PC-9 (cell line): ENCODE measurements at places on chromosomes 2 and 18. TPM values are rescaled to one million over a fixed set of nuclear protein-coding genes. Genes with fewer than 3 reads are reported as not detected.

SPEG gene
- total RNA-seq = 46.8 and 55.8 TPM in 2 replicates

DAPL1 gene
- not detected in 2 replicates for total RNA-seq

TXNDC2 gene
- 0.11 TPM in 1 of 2 replicates, not detected in the other for total RNA-seq

CHPF gene
- total RNA-seq = 78.2 and 89.7 TPM in 2 replicates

VWC2L gene
- not detected in 2 replicates for total RNA-seq

CFAP65 gene
- not detected in 2 replicates for total RNA-seq

IKZF2 gene
- total RNA-seq = 22.2 and 28.3 TPM in 2 replicates

ABCB11 gene
- not detected in 2 replicates for total RNA-seq

TWIST2 gene
- 4.1 and 5.0 TPM in 2 replicates for total RNA-seq

GULP1 gene
- 31.5 and 38.0 TPM in 2 replicates for total RNA-seq

RAB17 gene
- 86.3 and 88.1 TPM in 2 replicates for total RNA-seq

DNA sequence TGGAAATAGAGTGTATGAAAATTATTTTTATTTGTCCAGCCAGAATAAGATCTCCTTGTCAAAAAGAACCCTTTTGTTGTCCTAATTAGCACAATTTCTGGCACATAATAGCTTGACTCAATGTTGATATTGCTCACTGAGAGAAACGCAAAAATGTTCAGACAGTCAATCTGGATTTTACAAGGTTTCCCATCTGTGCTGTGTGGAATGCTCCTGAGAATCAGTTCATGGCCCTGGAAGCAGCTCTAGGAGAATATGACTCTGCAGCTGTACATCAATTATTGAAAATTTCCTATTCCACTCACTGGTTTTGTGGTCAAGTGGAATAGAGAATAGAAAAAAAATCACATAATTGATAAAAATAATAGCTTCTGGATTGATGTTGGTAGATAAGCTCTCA is 1582.9 kb upstream of the NXPH2 start:
- DNase-seq = no peak
- no peaks in the 10 kb centered on the region for H3K36me3 ChIP-seq
- no peaks in the 10 kb centered on the region for H3K27me3 ChIP-seq
- H3K4me3 ChIP-seq = no peak overlapping the region

DNA sequence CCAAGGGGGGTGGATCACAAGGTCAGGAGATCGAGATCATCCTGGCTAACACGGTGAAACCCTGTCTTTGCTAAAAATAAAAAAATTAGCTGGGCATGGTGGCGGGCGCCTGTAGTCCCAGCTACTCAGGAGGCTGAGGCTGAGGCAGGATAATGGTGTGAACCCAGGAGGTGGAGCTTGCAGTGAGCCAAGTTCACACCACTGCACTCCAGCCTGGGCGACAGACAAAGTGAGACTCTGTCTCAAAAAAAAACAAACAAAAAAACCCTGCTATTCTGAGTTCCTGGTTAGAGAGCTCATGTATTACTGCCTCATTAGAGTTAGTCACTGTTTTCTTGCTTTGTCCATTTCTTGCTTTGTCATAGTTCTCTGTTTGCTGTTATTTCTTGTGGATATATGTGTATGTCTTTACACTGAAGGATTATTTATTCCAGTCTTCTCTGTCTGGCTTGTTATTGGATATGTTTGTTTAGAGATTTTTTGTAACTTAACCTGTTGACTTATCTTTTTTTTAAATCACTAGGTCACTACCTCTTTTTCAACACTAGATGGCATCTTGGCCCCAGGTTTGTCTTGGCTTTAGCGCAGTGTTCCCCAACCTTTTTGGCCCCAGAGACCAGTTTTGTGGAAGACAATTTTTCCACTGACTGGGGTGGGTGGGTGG is 17.0 kb downstream of the TTLL4 start:
- no peak for DNase-seq
- H3K4me3 ChIP-seq = no peak overlapping the region
- H3K4me1 ChIP-seq = peaks cover 28% of the 10 kb centered on the region
- peak overlapping the region; percentile 60 for H3K27ac ChIP-seq

DNA sequence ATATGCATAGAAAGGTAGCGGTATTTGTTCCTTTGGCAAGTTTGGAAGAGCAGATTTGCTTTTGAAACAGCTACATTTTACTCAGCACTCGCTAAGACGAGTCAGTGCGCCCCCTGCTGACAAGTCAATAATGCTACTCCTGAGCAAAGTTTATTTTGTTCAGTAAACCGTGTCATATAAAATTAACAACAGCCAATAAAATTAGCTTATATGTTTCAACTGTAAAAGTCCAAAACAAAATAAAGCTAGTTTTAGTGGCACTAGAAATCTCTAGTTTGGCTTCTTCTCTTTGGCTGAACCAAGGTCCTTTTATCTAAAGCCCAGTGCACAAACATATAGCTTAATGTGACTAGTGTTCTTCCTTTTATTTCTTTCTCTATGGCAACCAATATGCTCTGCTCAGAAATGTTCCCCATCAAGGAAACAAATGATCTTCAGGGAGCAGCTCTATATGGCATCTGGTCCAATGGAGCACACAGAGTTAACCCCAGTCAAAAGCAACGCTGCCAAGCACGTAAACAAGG is 4.2 kb upstream of the POU3F3 start:
- no peak overlapping the region for H3K4me3 ChIP-seq
- H3K36me3 ChIP-seq = no peaks in the 10 kb centered on the region

- H3K36me3 ChIP-seq = peaks cover 20% of the 10 kb centered on the region
- peaks cover 13% of the 10 kb centered on the region for H3K4me1 ChIP-seq
- no peak for DNase-seq
Observed at GRCh38 chr2:241686324-241686649, 328 bp downstream of the DTYMK start.

GRCh38 chr2:160033732-160034392 is 28.6 kb downstream of the PLA2R1 start:
- no peaks in the 10 kb centered on the region for H3K27me3 ChIP-seq
- H3K27ac ChIP-seq = no peak overlapping the region
- no peak overlapping the region for H3K4me3 ChIP-seq

DNA sequence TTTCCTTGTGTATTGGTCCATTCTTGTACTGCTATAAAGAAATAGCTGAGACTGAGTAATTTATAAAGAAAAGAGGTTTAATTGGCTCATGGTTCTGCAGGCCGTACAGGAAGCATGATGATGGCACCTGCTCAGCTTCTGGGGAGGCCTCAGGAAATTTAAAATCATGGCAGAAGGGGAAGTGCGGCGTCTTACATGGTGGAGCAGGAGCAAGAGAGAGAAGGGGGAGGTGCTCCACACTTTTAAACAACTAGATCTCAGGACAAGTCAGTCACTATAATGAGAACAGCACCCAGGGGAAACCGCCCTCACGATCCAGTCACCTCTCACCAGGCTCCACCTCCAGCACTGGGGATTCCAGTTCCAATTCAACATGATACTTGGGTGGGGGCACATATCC is 54.3 kb downstream of the MSH2 start:
- no peak overlapping the region for H3K27ac ChIP-seq
- peaks cover 11% of the 10 kb centered on the region; the same call in 1 of the 2 replicates for H3K36me3 ChIP-seq

- no peak for DNase-seq
- no peak overlapping the region for H3K4me3 ChIP-seq
- no peaks in the 10 kb centered on the region for H3K36me3 ChIP-seq
- no peak overlapping the region for H3K27ac ChIP-seq
Observed at GRCh38 chr2:35585972-35586371, 769.6 kb upstream of the CRIM1 start.

DNA sequence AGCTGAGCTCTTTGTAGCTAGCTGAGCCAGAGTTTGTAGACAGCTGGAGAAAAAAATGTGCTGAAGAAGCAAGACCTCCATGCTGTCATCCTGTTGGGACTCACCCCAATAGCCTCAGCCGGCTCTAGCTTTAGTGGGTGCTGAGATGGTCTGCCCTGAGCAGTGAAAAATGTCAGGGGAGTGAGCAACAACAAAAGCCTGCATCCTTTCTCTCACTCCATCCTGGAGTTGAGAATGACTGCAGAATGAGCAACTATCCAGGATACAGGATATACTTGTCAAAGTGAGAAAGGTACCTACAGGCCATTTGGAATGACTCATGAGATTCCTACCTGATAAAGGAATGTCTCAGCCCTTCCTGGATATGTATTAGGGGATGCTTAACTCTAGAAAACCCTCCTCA is 146.1 kb upstream of the DLX2 start:
- H3K4me3 ChIP-seq = no peak overlapping the region
- H3K27ac ChIP-seq = peak overlapping the region; percentile 70
- H3K27me3 ChIP-seq = no peaks in the 10 kb centered on the region
- H3K36me3 ChIP-seq = no peaks in the 10 kb centered on the region
- DNase-seq = peak; percentile 99
- peaks cover 81% of the 10 kb centered on the region for H3K4me1 ChIP-seq

- H3K27ac ChIP-seq = no peak overlapping the region
- H3K4me1 ChIP-seq = peaks cover 29% of the 10 kb centered on the region
- no peak overlapping the region for H3K4me3 ChIP-seq
- H3K36me3 ChIP-seq = peaks cover 3% of the 10 kb centered on the region
- DNase-seq = peak; percentile 79
Observed at GRCh38 chr2:201403880-201404279, 46.7 kb upstream of the FLACC1 start.

DNA sequence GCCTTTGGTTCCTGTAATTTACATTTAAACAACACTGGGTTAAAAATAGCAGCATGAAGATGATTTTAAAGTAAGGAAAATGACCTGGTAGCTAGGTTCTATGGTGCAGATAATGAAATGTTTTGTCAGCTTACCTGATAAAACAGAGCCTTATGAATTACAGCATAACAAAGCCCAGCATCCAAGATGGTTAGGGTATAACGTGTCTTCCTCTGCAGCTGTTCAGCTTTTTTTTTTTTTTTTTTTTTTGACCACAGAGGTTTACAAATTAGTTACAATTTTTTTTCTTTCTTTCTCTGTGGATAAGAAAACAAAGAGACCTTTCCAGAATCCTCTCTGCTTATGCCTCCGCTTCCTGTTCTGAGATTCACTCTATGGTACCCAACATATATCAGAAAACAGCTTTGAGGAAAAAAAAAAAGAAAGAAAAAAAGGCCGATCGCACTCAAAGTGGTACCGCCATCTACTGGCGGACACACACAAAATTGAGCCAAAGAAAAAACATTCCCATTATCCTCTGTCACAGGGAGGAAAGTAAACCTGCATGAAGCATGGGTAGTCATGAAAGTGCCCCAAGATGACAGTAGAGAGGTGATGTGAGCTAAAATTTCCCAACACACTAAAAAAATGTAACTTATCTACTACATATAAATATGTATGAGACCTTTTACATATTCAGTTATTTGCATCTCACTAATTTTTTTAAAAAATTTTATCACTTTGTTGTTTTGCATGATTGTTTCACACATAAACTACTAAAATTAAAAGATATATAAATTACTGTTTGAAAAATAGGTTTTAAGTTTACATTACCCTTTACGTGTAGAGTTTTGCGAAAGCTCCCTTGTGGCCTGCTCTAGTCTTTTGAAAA is at the start of gene SCN3A:
SCN3A (minus strand) TSS at position 362 of the 871 bp plus-strand sequence. CDS start 27,656 bp downstream, outside the sequence.
- no peak within 1 kb of the TSS for H3K27ac ChIP-seq
- H3K4me3 ChIP-seq = no peak within 1 kb of the TSS
- H3K36me3 ChIP-seq = no peaks in the 10 kb centered on the region
- peak; percentile 10 for DNase-seq
- no peaks in the 10 kb centered on the region for H3K4me1 ChIP-seq
- no peaks in the 10 kb centered on the region for H3K27me3 ChIP-seq

DNA sequence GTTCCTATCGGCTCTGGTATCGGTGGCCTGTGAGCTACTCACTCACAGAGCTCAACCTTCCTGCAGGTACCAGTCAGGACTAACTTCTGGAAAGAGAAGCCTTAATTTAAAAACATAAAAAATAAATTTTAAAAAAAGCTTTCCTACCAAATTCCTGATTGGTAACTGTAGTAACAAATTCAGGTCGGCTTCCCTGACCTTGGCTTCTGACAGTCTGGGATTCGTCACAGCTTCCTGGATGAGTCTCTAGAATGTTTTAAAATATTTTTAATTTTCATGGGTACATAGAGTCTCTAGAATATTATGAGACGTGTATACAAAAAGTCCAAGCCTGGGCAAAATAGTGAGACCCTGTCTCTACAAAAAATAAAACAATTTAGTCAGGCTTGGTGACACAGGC is 45.0 kb upstream of the MTCL1 start:
- H3K4me3 ChIP-seq = no peak overlapping the region
- no peak for DNase-seq
- no peaks in the 10 kb centered on the region for H3K27me3 ChIP-seq
- no peak overlapping the region for H3K27ac ChIP-seq

- peaks cover 41% of the 10 kb centered on the region; the same call in 1 of the 2 replicates for H3K36me3 ChIP-seq
- DNase-seq = no peak
- H3K27me3 ChIP-seq = no peaks in the 10 kb centered on the region
- H3K4me3 ChIP-seq = no peak overlapping the region
- H3K27ac ChIP-seq = no peak overlapping the region
- no peaks in the 10 kb centered on the region for H3K4me1 ChIP-seq
Observed at GRCh38 chr2:233455006-233455405, 100.7 kb downstream of the DGKD start.

- no peak overlapping the region for H3K4me3 ChIP-seq
- no peak for DNase-seq
Observed at GRCh38 chr2:97736608-97737330, 23.4 kb downstream of the ZAP70 start.

DNA sequence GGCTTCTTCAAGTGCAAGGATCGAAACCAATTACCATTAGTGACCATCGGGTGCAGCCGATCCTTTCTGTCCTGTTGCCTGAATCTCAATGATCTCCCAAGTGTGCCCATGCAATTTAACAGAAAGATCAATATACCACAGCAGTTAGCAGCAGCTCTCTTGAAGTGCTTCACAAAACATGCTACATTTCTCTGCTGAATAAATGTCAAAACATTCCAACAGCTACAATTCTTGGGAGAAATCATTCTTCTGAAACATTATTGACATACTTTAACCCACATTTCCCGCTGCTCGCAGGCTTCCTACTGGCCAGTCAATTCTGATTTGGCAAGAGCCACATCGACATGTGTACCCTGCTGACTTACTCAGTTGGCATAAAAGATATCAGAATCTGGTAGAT is 907.7 kb downstream of the TMEM182 start:
- H3K36me3 ChIP-seq = no peaks in the 10 kb centered on the region
- no peak overlapping the region for H3K27ac ChIP-seq
- no peaks in the 10 kb centered on the region for H3K27me3 ChIP-seq
- H3K4me1 ChIP-seq = no peaks in the 10 kb centered on the region
- DNase-seq = no peak

DNA sequence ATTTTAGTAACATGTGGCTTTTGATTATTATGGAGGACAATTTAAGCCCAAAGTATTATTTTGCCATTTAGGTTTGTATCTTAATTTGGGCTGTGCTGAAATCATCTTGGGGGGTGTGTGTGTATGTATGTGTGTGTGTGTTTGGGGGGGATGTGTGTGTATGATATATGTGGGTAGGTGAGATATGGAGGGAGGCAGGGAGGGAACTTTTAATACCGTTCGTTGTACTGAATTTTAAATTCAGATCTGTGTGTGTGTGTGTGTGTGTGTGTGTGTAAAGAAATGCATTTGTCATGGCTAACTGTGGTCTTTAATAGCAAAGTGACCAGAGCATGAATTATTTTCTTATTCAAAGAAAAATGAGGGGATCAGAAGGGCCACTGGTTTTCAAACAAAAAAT is 113.7 kb downstream of the LTBP1 start:
- no peaks in the 10 kb centered on the region for H3K4me1 ChIP-seq
- no peaks in the 10 kb centered on the region for H3K36me3 ChIP-seq
- H3K4me3 ChIP-seq = no peak overlapping the region
- no peak overlapping the region for H3K27ac ChIP-seq

GRCh38 chr18:25102662-25103061 is 249.3 kb downstream of the ZNF521 start:
- H3K36me3 ChIP-seq = no peaks in the 10 kb centered on the region
- H3K27me3 ChIP-seq = no peaks in the 10 kb centered on the region
- H3K4me1 ChIP-seq = no peaks in the 10 kb centered on the region
- no peak overlapping the region for H3K4me3 ChIP-seq
- no peak overlapping the region for H3K27ac ChIP-seq
- no peak for DNase-seq

- no peak overlapping the region for H3K27ac ChIP-seq
- no peaks in the 10 kb centered on the region for H3K4me1 ChIP-seq
- no peak for DNase-seq
- H3K27me3 ChIP-seq = no peaks in the 10 kb centered on the region
- H3K36me3 ChIP-seq = no peaks in the 10 kb centered on the region
- no peak overlapping the region for H3K4me3 ChIP-seq
Observed at GRCh38 chr18:36181898-36182506, 5.3 kb upstream of the MOCOS start.
